Stimulated activated CD4-positive, alpha-beta T cell treated with anti-CD3 and anti-CD28 coated beads, Interleukin-1b, Interleukin-23, amount 100 ng/mL, for 1 hour (primary cell): ENCODE measurements at places on chromosomes 6 and 20.

GRCh38 chr6:91653895-91654294 is 1067.0 kb upstream of the MAP3K7 start:
- no peak for DNase-seq

GRCh38 chr20:41009946-41010345 is 18.7 kb upstream of the TOP1 start:
- DNase-seq: no peak

- no peak for DNase-seq
Measured at GRCh38 chr6:48098923-48099322, 12.1 kb downstream of the PTCHD4 start.

DNA sequence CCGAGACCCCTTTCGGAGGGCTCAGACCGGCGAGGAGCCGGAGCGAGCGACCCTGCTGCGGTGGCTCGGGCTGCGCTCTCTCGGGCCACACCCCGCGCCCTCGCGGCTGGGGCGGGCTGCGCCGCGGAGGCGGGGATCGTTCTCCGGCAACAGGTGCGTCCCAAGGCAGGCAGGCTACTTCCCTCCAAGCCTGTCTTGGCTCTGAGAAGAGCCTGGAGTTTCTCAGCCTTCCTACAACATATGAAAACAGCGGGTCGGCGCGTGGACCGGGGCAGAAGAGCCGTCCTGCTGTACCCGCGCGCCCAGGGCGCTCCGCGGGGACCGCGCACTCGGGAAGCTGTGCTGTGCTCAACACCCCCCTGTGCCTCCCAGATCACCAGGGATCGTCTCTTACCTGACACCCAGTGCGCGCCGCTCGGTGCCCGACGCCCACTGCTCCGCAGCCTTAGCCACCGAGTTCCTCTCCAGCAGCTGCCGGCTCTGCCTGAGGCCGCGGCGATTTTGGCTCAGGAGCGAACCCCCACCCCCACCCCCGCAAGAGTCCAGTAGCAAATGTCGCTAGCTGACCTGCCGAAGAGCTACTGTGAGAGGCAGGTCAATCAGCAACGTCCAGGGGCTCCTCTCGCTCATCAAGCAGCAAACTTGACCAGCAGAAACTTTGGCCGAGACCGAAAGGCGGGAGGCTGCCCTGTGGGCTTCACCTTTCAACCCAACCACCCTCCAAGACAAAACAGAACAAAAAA is 3.7 kb upstream of the OLIG3 start:
- DNase-seq: no peak

- DNase-seq: no peak
Measured at GRCh38 chr6:38436726-38437465, 202.8 kb downstream of the BTBD9 start.
